ENCODE measurements at places on chromosomes 1 and 21.

DNA sequence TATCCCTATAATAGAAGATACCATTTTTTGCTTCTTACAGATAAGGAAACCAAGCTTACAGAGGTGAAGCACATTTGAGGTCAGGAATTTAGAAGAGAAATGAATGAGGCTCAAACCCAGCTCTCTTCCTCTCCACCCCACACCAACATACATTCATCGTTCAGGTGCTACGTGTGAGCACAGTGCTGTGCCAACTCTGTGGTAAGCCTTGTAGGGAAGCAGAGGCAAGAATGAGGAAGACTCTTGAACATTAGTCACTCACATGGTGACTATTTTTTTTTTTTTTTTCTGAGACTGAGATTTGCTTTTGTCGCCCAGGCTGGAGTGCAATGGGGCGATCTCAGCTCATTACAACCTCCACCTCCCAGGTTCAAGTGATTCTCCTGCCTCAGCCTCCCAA, 314.0 kb downstream of the NTNG1 start:
- no peak for DNase-seq

DNA sequence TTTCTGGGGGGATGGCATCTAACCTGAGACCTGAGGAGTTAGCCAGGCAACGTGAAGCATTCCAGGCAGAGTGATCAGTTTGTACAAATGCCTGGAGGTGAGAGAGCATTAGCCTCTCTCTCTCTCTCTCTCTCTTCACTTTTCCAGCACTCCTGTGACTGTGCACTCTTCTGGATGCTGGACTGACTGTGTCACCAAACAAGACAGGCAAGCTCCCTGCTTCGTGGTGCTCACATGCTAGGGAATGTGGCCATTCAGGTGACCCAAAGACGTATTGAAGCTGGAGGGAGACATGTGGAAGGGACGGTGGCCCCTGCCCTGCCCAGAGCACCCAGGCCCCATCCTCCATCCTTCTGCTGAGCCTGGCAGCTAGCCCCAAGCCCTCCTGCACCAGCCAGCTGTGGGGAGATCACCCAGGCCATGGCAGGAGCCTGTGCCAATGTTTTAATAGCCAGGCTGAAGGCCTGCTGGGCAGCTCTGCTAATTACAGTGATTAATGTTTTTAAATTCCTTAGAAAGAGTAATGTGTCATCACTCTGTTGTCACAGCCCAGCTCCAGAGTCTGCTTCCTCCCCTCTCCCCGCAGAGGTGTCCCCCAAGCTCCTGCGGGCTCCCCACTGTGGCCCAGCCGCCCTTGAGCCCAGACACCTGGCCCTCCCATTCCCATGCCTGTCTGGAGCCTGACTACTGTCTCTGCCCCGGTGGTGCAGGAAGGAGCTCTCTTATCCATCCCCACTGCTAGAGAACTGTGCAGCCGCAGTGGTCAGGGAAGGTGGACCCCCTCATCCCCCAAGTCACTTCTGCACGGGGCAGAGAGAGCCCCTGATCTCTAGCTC, 48.9 kb downstream of the UBIAD1 start:
- no peak for DNase-seq

- no peak for DNase-seq
These were observed 92.3 kb downstream of the BEND5 start for GRCh38 chr1:48684381-48684780.

GRCh38 chr1:163035446-163036249, 33.5 kb upstream of the RGS4 start:
- peak; percentile 82 for DNase-seq

DNA sequence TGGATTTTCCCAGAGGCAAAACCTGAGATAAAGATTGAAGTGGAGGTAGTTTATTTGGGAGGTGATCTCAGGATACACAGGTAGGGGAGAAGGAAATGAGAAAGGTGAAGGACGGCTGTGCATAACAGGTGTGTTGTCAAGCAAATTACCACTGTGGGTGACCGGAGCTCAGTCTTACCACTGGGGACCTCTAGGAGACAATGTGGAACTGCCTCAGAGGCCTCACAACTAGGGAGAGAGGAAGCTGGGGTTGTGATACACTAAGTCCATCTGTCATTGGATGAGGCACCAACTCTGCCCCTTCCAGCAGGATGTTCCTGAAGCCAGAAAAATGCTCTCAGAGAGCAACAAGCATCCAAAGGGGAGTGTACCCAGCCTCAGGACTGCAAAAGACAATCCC, 32.6 kb downstream of the GRIK3 start:
- no peak for DNase-seq

- DNase-seq = peak; percentile 6
These were observed 76.2 kb upstream of the TEKT2 start for GRCh38 chr1:36007741-36008140.

DNA sequence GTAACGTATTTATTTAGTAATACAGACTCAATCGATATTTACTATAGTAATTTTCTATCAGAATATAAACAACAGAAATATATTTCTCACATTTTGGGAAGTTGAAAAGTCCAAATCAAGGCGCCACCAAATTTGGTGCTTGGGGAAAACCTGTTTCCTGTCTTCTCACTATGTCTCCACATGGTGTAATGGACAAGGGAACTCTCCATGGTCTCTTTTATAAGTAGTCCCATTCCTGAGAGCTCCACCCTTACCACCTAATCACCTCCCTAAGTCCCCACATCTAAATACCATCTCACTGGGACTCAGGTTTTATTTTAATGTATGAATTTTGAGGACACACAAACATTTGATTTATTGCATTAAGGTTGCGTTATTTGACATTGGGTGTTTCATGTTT, 848.0 kb downstream of the LTN1 start:
- DNase-seq = no peak

DNA sequence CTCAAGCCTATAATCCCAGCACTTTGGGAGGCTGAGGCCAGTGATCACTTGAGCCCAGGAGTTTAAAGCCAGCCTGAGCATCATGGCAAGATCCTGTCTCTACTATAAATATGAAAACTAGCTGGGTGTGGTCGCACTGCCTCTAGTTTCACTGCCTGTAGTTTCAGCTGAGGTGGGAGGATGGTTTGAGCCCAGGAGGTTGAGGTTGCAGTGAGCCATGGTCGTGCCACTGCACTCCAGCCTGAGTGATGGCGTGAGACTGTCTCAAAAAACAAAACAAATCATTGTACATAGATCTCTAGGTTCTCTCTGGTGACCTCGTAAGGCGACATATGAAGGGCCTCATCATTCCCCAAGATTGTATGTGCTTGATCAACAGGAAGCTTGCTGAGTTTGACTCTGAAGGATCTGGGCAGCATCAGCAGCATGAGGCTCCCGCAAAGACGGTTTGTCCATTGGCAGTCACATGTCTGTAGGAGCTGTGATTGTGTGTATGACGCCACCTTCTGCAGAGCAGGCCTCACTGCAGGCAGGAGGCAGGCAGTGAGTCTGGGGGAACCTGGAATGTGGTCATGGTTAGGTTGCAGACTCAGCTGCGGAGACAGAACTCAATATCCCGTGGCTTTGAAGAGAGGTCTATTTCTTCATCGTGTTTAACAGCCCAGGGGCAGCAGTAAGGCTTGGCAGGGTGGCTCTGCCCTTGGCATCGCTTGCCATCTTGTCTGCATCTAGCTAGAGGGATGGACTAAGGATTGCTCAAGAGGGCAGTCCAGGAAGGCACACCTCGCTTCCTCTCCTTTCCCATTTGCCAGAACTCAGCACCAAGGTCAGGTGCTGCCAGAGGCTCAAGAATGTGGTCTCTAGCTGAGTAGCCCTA, 14.0 kb downstream of the ATP5PO start:
- DNase-seq = no peak

DNA sequence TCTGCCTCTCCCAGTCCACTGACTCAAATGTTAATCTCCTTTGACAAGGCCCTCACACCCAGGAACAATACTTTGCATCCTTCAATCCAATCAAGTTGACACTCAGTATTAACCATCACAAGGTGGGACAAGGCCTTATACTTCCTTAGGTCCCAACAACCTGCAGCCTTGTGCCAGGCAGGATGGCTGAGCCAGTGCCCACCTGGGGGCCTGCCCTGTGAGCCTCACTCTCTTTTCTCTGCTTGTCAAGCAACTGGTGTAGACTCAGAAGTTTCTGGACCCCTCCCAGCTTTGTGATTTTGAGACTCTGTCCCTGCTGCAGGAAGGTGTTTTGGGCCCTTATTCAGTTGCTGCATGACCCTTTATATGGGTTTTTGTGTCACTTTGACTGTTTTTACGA, 310.0 kb upstream of the C1orf174 start:
- DNase-seq = no peak

- no peak for DNase-seq
These were observed 35.0 kb upstream of the THEM4 start for GRCh38 chr1:151944126-151944856.

DNA sequence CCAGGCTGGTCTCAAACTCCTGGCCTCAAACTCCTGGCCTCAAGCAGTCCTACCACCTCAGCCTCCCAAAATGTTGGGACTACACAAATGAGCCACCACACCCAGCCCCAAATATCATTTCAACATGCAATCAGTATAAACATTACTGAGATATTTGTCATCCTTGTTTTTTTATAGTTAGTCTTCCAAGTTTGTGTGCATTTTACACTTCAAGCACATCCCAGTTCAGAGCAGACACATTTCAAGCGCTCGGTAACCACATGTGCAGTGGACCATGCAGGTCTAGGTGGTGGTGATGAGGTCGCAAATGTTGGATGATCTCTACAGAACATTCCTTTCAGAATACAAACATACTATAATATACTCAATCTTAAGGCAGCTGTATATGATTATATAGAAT, 23.8 kb upstream of the APP start:
- DNase-seq = peak; percentile 62

GRCh38 chr21:39529026-39529425, 77.3 kb downstream of the SH3BGR start:
- no peak for DNase-seq

DNA sequence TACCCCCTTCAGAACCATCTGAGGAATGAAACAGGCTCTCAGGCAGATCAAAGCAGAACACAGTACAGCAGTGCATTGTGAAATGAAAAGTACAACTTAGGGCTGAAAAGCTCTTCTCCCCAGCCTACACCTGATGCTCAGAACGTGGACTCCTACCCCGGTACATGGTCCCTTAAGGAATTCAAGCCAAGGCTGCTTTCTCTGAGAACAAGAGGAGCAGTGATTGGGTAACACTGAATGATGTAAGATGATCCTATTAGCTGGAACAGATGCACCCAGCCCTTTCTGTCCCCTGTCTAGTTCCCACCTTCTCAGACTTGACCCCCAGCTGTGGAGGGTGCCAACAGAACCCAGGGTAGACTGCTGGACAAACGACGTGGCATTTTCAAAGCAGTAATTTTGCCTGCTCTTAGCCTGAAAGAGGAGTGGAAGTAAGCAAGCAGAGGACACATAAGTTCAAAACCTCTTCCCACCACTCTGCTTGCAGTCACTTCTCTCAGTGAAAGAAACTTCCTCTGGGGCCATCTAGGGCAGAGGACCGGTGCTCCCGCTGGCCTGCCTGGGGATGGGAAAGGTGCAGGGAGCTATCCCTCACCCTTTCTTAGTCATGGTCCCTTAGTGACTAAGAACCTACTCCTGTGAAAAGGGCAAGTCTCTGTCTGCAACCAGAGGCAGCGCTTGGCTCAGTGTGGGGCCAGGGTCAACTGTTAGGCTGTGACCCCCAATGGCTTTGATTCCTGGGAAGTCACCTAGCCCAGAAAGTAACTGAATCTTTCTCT, 72.7 kb downstream of the TRABD2B start:
- DNase-seq = no peak

GRCh38 chr21:45542242-45542666, at the start of gene SLC19A1:
Gene SLC19A1 (minus strand): TSS chr21:45542440. CDS start chr21:45537959, 4,481 bp downstream.
- DNase-seq = no peak

GRCh38 chr1:94629259-94630181, 88.0 kb upstream of the F3 start:
- DNase-seq = no peak

- DNase-seq = no peak
These were observed 44.0 kb downstream of the EDN2 start for GRCh38 chr1:41440321-41441085.

- DNase-seq = no peak
These were observed 393.8 kb downstream of the NTNG1 start for GRCh38 chr1:107534632-107535031.

- no peak for DNase-seq
These were observed 5.7 kb downstream of the KCNN3 start for GRCh38 chr1:154864189-154864975.

DNA sequence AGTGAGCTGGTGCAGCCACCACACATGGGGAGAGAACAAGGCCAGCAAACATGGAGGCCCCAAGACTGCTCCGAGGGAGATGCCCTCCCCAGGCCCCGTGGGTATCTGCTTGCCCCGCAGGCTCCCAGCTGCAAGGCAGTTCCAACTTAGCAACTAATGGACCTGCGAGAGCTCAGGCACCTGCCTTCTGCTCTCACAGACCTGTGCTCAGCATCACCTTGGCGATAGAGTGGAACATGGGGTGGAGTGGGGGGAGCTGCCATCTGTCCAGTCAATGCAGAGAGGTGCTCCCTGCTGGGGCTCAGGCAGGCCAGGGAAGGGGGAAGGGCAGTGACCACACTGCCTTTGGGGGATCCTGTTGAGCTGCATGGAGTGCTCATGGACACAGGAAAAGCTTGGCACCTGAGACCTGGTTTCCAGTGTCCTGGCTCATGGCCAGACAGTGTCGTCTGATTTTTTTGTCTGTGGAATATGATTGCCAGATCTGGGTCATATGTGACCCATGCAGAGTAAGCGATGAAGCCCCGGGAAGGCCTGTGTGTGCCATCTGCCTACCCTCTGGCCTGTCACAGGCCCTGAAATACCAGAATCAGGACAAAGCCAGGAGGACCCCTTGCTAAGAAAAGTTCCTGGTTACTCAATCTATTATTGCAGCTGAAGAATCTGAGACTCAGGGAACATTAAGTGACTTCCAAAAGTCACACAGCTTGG, 39.9 kb upstream of the TENT5C start:
- DNase-seq = no peak

DNA sequence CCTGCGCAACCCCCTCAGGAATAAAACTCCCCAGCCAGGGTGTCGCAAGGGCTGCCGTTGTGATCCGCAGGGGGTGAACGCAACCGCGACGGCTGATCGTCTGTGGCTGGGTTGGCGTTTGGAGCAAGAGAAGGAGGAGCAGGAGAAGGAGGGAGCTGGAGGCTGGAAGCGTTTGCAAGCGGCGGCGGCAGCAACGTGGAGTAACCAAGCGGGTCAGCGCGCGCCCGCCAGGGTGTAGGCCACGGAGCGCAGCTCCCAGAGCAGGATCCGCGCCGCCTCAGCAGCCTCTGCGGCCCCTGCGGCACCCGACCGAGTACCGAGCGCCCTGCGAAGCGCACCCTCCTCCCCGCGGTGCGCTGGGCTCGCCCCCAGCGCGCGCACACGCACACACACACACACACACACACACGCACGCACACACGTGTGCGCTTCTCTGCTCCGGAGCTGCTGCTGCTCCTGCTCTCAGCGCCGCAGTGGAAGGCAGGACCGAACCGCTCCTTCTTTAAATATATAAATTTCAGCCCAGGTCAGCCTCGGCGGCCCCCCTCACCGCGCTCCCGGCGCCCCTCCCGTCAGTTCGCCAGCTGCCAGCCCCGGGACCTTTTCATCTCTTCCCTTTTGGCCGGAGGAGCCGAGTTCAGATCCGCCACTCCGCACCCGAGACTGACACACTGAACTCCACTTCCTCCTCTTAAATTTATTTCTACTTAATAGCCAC, 696 bp downstream of the TGFB2 start:
- DNase-seq = no peak

All from BJ (cell line).